CD4-positive, alpha-beta T cell treated with Interleukin-15 for 1 hour (primary cell): ENCODE measurements at places on chromosomes 4 and X.
A peak's percentile ranks its signal among the peaks of the same experiment; 100 is the strongest.

- DNase-seq = no peak
Observed at GRCh38 chr4:137427411-137427810, 104.9 kb downstream of the PCDH18 start.

- DNase-seq = no peak
Observed at GRCh38 chrX:103423955-103424638, 47.8 kb downstream of the BEX3 start.

GRCh38 chr4:114286262-114286810 lies 306.9 kb upstream of the ARSJ start:
- DNase-seq = no peak

GRCh38 chrX:129781134-129781672 lies 1.5 kb downstream of the SASH3 start:
- DNase-seq = peak; percentile 93

GRCh38 chr4:73021634-73022033 lies 47.9 kb downstream of the COX18 start:
- no peak for DNase-seq

DNA sequence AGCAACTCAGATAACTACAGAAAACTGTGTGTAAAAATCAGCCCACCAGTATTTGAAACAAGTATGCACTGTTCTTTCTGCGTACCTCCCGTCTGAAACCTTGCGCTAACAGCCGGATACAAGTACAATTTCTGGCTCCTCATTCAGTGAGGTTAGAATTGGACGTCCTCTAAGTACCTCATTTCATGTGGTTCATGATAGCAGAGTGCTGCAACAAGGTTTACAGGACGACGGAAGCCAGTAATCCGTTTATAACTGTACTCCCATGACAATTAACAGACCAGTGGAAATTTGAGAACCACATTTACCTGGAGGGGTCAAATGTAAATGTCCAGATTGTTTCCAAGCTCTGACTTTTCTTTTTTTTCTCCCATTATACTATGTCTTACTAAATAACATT lies 52.9 kb upstream of the TENM3 start:
- no peak for DNase-seq

DNA sequence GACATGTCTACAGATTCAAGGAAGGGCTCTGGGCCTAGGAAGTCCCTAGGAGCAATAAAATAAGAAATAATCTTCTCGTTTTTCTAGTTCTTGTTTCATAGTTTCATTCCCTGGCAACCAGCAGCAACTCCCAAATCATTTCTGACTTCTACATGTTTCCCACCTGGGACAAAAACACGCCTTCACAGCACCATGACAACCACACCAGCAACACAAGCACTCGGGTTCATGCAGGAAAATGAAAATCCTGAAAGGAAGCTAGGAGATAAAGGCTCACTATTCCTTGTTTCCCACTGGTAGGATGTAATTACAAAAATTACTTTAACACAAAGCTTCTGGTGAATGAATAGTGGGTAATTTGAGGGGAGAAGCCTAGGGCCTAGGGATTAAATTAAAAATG lies 158.9 kb downstream of the ADAMTS3 start:
- no peak for DNase-seq

DNA sequence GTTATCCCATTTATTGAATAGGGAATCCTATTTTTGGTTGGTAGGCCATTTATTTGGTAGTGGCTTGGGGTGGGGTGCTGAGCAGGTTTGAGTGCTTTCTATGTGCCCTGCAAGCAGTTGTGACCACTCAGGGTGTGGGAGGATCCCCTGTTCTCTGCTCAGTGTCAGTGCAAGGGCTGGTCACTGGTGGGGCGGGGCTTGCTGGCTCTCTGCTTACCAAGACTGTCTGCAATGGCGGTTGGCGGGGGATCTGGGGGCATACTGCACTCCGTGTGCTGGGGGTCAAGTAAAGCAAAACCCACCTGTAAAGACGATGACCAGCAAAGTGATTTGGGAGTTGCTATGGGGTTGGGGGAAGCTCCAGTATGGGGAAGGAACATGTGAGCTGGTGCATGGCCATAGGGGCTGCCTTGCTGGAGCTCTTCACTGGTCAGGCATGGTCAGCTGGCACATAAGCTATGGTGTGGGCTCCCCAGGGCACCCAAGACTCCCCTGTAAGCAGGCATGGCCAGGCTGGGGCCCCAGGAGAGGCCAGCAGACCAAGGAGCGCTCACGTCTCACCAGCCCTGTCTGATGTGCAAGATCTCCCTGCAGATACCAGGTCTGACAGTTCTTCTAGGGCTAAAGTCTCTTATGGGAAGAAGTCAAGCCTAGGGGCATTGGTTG lies 83.0 kb upstream of the GRXCR1 start:
- no peak for DNase-seq

GRCh38 chrX:106932492-106932923 lies 12.3 kb downstream of the CLDN2 start:
- DNase-seq = no peak

DNA sequence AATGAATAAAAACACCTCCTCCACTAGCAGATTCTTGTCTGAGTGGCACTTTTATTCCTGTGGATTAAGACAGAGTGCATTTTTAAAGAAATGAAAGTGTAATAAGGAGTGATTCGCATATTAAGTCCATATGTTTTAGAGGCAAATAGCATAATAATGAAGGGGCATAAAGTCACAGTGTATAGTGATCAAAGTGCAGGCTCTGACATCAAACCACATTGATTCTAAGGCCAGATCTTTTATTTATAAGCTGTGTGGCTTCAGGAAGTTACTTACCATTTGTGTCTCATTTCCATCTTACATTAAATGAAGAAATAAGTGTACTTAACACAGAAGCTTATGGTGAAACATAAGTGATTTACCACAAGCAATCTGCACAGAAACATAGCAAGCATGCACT lies 332.8 kb downstream of the GASK1B start:
- no peak for DNase-seq

GRCh38 chr4:61246034-61246433 lies 45.9 kb downstream of the ADGRL3 start:
- no peak for DNase-seq

DNA sequence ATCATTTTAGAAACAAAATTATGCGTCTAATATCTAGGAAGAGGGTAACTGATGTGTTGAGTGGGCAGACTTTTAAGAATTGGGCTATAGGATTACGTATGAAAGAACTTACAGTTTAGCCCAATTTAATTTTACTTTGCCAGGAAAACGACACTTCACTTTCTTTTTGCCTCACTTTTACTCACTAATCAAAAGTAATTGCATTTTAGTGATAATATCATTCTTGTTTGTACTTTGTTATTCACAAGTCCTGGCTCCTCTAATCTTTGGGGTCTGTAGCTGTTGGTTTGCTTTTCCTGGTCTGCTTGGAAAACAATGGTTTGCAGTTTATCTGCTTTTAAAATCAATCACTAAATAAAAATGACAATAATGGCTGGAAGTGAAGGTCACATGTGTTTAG lies 2.9 kb upstream of the ARX start:
- no peak for DNase-seq

DNA sequence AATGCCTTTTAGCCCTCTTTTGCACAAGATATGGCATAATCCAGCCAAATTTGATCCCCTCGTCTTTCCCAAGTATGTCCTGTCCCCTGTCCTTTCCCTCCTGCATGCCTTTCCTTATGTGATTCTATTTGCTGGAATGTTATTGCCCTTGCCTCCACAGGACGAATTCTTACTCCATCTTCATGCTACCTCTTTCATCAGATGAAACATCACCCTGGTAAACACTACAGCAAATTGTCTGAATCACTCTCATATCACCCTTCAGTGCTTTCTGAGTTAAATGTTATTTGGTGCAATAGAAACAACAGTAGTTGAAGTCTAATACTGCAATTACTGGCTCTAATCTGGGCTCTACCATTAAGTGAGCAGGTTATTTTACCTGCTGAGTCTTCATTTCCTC lies 52.2 kb upstream of the FAT1 start:
- DNase-seq = no peak

- DNase-seq = no peak
Observed at GRCh38 chrX:8364369-8365141, 100.1 kb upstream of the VCX3B start.

DNA sequence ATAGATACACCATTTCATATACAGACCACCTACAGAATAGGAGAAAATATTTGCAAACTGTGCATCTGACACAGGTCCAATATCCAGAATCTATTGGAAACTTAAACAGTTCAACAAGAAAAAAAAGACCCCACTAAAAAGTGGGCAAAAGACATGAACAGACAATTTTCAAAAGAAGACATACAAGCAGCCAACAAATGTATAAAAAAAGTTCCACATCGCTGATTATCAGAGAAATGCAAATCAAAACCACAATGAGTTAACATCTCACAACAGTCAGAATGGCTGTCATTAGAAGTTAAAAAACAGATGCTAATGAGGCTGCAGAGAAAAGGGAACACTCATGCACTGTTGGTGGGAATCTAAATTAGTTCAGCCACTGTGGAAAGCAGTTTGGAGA lies 36.8 kb downstream of the KIAA0232 start:
- no peak for DNase-seq

DNA sequence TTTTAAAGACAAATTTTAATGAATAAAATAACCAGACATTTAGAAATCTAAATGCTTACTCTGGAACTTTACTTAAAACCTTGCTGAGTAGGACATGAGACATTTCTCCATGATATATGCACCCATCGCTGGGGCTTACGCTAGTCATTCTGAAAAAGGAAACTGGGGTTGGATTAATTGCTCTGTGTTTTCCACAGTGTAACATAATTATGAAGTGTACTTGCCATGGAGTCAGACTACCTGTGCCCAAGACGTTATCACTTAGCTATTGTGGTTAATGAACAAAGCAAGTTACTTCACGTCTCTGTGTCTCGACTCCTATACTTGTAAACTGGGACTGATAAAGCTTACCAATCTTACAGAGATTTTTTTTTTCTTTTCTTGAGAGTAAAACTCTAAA lies 47.8 kb downstream of the SHISA3 start:
- DNase-seq = no peak

DNA sequence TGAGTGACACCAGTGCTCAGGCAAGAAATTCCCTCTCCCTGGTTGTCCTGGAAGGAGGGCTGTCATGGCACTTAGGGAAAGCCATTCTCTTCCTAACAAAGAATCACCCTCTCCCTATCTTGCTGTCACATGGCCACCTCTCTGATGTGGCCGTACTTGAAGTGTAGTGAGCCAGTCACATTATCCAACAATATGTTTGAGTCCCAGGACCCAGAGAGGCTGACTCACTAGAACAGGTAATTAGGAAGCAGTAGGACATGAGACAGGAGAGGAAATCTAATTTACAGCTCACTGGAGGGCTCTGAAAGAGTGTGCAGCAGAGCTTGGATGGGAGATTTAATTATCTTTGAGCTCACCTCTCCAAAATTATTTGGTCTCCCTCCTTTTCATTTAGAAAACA lies 299.1 kb downstream of the ARHGAP24 start:
- DNase-seq = no peak

DNA sequence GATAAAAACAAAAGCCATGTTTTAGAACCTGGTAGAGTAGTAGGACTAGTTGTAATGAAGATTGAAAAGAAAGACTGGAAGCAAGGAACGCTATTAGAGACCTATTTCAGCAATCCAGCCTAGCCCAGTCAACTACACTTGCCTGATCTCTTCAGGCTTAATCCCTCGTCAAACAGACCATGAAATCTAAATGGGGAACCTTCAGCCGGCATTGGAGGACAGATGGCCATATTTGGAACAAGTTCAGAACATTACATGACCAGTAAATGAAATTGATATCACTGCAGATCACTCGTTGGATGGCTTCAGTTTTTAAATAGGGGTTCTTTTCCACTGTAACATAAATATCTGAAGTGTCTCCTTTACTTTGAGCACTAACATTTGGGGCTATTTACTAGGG lies 84.8 kb upstream of the WDR44 start:
- no peak for DNase-seq

DNA sequence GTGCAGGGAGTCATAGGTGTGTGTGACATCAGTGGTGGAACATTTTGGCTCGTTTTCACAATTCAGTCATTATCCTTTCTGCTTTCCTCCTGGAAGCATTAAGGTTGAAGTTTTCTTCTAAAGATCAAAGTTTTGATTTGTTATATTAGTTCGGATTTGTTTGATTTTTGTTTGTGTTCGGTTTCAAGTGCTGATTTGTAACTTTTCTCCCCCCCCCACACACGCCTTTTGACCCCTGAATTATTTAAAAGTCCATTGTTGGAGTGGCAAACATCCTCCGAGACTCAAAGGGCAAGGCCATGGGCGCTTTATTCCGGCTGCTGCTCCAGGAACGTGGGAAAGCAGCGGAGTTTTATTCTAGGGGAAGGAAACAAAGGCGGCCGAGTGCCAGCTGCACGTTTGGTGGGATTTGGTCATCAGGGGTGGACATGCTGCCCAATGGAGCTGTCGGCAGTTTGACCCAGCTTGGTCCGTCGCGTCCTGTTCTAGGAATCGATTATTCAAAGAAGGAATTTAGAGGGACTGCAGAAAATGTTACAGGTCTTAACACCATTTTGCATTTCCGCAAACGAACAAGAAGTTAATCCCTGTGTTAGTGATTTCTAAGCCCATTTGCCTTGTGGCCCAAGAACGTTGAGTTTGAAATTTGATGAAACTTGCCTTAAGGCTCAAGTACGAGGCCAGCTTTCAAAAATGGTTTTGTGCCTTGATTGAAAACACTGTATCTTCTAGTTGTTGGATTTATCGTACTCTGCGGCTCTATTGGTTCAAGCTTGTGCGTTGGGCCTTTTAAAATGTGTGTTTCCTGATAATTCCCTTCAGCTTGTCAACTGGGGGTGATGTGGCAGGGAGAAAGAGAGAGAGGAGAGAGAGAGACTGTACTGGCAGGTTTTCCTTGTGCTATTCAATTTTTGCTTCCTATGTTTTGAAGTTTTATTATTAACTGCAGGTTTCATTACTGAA lies 565 bp upstream of the ZNF41 start:
- no peak for DNase-seq

- DNase-seq = no peak
Observed at GRCh38 chr4:114318309-114318708, 280.3 kb upstream of the UGT8 start.

DNA sequence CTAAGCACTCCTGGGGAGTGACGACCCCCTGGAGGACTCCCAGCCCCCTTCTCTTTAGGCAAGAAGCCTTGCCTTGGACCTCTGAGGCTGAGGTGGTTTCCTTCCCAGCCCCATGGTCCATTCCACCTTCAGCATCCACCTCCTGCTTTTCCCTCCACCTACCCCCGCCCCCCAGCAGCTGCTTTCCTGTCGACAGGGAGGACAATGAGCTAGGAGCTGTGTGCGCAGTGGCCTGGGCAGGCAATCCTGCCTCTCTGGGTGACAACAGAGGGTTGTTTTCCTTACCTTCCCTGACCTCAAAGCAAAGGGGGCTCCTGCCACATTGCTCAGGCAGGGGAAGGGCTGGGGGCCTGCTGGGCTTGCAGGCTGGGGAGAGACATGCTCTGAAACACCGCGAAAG lies 123.5 kb downstream of the BCOR start:
- no peak for DNase-seq

GRCh38 chrX:93259029-93259428 lies 414.3 kb downstream of the NAP1L3 start:
- DNase-seq = no peak

DNA sequence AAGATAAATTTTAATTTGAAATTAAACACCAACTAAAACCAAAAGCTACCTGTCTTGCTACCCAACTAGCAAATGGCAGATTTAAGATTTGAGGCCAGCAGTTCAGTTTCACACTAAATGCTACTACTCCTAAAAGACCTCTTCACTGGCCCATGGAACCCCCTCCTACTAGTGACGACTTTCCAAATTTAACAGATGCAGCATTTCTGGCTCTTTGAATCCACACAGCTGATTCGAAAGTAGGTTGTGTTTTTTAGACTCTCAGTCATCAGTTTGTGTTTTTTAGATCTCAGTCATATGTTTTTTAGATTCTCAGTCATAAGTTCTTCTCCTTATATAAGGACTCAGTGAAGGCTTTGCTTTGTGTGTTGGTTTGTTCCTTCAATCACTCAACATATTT lies 11.1 kb upstream of the CC2D2A start:
- DNase-seq = no peak
